ENCODE measurements at places on chromosomes 3 and 15.
A peak's percentile ranks its signal among the peaks of the same experiment; 100 is the strongest.

DNA sequence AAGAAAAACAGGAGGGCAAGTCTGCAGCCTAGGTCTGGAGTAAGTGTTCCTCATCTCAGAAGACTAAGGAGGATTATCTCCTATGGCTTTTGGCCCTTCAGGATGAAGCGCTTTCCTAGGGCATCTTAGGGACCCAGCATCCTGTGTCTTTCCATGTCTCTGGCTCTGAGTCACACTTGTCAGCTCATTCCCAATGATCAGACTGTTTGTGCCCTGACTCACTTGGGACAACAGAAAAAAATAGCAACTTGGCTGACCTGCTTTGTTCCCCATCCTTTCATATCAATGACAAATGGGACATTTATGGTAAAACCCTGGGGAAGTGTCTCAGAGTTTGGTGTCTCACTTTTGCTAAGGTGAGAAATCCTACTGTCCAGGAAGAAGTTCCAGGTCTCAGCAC is 76.2 kb upstream of the OXTR start:
- no peak for DNase-seq

- DNase-seq: no peak
These were observed 128.8 kb downstream of the PLCL2 start for GRCh38 chr3:17013571-17013970.

- DNase-seq: peak; percentile 58
These were observed at the start of gene C3orf33 for GRCh38 chr3:155805802-155806618. TSS of gene C3orf33 (minus strand) at chr3:155806278. CDS start at chr3:155806252, 26 bp downstream.

- no peak for DNase-seq
These were observed 109.4 kb upstream of the MBNL1 start for GRCh38 chr3:152159328-152159727.

DNA sequence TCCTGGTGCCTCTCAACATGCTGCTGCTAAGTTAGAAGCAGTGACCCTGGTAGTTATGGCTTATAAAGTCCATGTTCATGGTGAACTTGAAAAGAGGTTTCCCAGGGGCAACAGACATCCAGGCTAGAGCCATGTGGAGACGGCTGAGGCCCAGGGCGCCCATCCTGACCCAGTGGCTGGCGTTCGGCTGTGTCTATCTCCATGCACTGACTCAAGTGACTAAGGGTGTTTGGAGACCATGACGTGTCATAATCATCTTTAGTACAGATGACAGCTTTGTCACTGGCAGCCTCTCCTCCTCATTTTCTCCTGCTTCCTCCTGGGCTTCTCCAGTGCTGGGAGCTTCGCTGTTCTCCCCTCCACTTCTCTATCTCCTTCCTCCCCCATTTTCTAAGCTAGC is 287.4 kb upstream of the LYSMD4 start:
- no peak for DNase-seq

DNA sequence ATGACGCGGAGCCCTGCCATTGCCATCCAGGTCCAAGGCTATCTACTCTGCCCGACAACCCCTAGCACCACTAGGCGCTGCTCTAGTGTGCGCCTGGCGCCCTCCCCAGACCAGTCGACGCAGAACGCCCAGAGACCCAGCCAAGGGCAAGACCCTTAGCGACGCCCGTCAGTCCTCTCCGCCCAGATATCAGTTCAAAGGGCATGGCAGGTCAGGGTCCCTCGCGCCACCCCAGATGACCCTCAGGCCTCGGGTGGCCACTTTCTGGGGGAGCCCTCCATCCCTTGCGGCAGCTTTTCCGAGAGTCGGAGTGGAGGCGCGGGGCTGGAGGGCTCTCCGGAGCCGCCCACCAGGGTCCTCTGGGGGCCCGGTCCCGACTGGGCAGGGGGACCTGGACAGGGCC is 371 bp upstream of the CLSTN2 start:
- DNase-seq: peak; percentile 75

DNA sequence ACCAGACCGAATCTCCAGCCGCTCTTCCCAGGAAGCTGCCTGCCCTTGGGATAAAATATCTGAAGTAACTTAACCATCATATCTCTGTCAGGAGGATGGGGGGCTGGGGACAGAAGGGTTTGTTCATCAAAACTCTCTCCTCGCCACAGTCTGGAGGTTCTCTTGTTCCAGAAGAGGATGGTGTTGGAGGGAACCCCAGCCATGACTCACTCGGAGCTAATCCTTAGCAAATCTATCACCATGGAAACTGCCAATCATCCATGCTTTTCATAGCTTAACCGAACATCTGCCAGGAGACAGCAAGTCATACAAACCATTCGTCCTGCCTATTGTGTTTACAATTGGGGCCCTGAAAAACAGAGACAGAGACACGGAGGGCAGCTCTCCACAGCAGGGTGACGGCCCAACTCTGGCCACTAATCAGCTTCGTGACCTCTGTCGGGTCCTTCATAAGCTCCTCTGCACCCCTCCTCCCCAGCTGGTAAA is 73.8 kb upstream of the HEG1 start:
- DNase-seq: peak; percentile 84

GRCh38 chr15:59137566-59137965 is 32.6 kb downstream of the CCNB2 start:
- no peak for DNase-seq

GRCh38 chr3:102036017-102036416 is 186.7 kb downstream of the NFKBIZ start:
- no peak for DNase-seq

DNA sequence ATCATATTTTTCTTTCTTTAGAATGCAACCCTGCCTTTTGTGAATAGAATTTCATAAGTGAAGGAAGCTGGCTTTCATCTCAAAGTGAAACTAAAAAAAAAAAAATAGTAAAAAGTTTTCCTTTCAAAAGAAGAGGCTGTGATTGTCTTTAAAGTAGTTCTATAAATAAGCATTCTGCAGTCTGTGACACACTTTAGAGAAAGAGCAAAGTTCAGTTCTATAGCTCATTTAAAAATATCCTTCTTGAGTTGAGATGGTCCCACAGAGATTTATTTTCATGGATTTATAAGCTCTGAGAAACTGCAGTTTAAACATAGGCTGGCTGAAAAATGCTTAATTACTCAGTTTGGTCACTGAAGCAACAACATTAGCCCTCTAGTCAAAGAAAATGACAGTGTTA is 36.1 kb upstream of the CNTN6 start:
- no peak for DNase-seq

DNA sequence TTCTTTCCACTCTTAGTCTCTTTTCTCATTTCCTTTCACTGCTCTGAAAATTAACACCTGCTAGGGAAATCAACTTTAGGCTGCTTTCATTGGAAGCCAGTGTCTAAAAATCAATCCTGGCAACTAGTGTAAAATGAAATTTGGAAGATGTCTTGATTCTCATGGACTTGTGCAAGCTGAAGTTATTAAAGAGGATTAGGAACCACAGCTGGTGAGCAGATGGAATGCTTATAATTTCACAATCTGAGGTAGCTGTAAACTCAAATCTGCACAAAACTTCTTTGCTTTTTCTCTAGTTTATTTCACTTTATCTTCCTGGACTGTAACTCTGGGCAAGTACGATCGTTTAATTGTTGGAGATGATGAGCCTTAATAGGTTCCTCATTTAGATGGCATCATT is 175.6 kb downstream of the GHSR start:
- no peak for DNase-seq

GRCh38 chr3:122589297-122589696 is 11.8 kb downstream of the PARP15 start:
- DNase-seq: no peak

DNA sequence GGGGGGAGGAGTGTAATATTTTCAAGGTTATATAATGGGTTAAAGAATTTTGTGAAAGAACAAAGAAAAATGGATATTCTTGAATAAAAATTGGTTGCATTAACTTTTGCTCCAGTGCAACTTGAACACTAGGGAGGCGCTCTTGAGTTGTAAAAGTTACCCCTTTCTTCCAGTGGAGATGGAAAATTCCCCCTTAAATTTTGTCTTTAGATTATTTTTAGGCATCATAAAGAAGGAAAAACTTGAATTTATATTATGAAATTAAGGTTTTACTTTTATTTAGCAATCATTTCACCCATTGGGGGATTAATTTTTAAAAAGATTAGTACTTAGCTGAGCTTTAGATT is 550 bp upstream of the CHD2 start:
- DNase-seq: no peak

- no peak for DNase-seq
These were observed 4.8 kb downstream of the LYSMD2 start for GRCh38 chr15:51732646-51733045.

- DNase-seq: no peak
These were observed 79.2 kb downstream of the SEMA5B start for GRCh38 chr3:122948408-122948807.

Measured in adrenal gland (tissue), 19 donors.